ENCODE measurements at places on chromosomes 5 and 9.

DNA sequence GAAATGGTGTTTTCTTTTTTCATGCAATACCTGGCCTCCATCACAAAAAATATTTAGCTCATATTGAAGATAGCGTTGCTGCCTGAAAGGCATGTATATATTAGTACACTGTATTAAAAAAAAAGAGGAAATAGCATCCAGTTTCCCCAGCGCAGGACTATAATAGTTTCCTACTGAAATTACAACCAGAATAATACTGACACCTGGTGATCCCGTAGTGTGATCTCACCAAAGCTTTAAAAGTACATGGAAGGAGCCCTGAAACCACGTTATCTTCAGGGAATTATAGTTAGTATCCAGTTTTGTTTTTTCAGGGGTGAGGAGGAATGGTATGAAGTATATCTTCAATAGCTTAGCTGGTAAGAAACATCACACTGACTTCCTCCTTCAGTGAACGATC lies 264.9 kb downstream of the CD180 start:
- no peak for DNase-seq

DNA sequence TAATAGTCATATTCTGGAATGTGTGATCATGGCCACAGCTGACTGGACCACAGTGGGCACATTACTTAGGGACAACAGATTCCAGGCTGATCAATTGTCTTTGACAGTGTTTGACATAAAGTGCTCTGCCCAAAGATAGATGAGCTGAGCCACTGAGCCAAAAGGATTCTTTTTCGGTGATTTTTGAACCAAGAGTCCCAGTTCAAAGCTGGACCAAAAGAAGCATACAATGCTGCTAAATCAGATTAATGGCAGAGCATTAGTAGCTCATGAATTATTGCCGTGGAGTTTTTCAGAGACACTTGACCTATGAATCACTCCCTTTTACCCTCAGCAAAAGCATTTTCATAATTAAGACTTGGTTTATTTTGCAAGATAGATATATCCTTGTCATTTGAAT lies 160.6 kb downstream of the IZUMO3 start:
- DNase-seq, result no peak

DNA sequence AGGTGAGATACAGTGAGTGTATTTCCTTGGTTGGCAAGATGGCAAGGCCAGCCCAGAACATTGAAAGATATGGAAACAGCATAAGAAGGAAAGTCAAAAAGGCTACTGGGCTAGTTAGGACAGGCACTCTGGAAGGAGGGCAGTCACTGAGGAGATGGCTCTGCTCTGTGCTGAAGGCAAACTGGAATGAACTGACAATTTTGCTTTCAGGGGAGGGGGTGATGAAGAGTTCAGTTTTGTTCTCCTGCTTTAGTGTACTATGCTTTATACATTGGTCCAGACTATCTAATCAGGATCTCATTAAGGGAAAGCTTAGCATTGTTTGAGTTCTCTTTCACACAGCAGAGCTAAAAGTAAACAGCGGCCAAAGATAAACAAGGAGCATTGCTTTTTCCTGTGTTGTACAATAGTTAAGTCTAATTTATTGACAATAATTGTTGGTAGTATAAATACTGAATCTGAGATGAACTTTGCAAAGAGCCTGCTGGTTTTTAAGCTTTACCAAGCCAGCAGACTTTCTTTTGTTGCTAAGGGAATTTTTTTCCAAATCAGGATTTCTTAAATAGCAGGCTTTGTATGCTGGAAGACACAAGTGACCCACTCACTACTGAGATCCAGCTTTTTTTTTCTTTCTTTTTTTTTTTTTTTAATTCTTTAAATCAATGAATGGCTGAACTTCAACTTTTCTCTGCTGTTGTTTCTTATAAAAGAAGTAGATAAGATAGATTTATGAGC lies 355.5 kb downstream of the ARRDC3 start:
- no peak for DNase-seq

- DNase-seq, result no peak
These were observed 454.4 kb downstream of the NR2F1-AS1 start for GRCh38 chr5:93126634-93127033.

GRCh38 chr9:109411069-109411761 lies 86.9 kb downstream of the PTPN3 start:
- no peak for DNase-seq

DNA sequence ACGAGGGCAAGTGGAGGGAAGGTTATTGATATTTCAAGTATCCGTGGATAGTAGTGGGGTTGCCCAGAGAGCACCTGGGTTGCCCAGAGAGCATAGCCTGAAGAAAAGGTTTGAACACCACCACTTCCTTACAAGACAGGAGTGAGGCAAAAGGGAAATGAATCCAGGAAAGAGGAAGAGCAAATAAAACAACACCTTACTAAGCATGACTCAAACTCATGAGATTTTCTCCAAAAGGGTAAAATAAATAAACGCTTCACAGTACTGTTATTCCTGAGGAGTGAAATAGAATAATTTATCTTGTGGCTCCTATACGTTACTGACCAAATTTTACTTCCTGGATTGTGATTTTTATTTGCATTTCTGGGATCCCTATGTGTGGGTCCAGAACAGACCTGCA lies 65.2 kb upstream of the PTPRD start:
- DNase-seq, result no peak

GRCh38 chr9:21585756-21586752 lies 103.9 kb upstream of the IFNE start:
- no peak for DNase-seq

- DNase-seq, result no peak
These were observed 13.0 kb upstream of the ABLIM3 start for GRCh38 chr5:149128023-149128875.

DNA sequence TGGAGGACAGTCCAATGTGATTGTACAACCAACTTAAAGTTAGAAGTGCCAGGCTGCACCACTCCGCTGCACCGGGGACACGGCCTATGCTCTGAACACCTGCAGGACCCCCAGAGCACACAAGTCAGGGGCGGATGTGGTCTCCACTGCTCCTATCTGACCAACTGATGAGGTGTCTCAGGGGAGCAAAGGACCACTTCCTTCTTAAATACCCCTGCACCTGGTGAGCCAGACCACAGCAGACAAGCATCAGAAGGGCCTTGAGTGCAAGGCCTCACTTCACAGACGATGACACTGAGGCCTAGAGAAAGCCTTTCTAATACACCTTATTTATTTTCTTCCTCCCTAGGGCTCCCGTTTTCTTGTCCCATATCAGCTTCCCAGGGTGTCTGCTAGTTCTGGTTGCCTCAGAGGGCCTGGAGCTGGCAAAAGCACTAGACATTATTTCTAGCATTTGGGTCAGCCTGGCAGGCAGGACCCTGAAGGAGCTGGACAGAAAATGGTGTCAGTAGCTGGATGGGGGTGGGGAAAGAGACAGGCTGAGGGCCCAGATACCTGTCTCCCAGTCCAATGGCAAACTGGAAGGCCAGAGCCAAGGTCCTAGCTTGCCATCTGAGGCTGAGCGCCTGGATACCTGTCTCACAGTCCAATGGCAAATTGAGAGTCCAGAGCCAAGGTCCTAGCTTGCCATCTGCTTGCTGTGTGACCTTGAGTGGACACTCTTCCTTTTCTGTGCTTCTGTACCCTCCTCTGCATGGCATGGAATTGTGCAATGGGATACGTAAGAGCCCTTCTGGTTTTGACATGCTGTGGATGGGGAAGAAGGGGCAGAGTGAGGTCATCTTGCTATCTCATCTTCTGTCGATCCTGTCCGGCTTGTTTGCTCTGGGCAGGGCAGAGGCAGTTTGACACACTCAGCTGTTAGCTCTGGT lies 9.0 kb downstream of the CCDC69 start:
- no peak for DNase-seq

- no peak for DNase-seq
These were observed 191.6 kb downstream of the PLK2 start for GRCh38 chr5:58268268-58268667.

Data from NCI-H2227 treated with DMSO at 0.1 percent for 48 hours (cell line).